Lung (tissue), 17 donors: ENCODE measurements at places on chromosomes 5 and 9. TPM values are rescaled to one million over a fixed set of nuclear protein-coding genes. Genes with fewer than 3 reads are reported as not detected.

DNA sequence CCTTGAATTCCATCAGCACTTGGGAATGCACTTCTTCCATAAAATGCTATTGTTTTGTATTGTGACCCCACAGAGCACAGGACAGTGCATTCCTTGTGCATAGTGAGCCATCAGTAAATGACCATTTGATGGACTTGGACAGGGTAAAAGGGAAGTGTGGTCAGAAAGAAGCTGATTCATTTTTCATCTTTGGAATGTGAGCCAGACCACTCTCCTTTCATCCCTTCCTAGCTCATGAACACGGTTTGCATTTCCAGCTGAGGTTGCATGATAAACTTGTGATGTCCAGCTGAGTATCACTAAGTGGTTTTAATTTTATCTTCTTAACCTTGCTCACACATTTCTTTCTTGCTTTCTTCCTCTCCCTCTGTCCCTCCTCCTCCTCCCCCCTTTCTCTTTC lies 101.3 kb downstream of the NUDT12 start:
- H3K27me3 ChIP-seq = no peaks in the 10 kb centered on the region
- H3K4me1 ChIP-seq = no peaks in the 10 kb centered on the region
- H3K27ac ChIP-seq = no peak overlapping the region
- no peak for DNase-seq

DNA sequence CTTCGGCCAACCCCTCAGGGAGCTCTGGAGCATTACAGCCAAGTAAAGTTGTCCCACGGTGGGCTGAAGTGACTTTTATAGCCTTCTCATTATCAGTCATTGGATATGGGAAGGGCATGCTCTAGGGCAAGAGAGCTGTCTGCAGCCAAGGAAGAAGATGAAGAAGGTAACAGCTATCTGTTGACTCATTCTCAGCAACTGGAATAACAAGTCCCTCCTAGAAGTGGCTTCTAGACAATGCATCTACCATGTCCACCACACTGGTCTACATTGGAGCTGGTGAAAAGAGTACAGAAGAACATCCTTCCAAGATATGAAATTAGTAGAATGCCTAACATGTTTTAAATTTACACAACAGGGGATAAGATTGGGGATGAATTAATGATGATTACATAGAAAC lies 524.2 kb downstream of the ACTL7B start:
- H3K27me3 ChIP-seq = no peaks in the 10 kb centered on the region
- no peak overlapping the region for H3K27ac ChIP-seq
- no peak overlapping the region for H3K4me3 ChIP-seq
- no peaks in the 10 kb centered on the region for H3K36me3 ChIP-seq

DNA sequence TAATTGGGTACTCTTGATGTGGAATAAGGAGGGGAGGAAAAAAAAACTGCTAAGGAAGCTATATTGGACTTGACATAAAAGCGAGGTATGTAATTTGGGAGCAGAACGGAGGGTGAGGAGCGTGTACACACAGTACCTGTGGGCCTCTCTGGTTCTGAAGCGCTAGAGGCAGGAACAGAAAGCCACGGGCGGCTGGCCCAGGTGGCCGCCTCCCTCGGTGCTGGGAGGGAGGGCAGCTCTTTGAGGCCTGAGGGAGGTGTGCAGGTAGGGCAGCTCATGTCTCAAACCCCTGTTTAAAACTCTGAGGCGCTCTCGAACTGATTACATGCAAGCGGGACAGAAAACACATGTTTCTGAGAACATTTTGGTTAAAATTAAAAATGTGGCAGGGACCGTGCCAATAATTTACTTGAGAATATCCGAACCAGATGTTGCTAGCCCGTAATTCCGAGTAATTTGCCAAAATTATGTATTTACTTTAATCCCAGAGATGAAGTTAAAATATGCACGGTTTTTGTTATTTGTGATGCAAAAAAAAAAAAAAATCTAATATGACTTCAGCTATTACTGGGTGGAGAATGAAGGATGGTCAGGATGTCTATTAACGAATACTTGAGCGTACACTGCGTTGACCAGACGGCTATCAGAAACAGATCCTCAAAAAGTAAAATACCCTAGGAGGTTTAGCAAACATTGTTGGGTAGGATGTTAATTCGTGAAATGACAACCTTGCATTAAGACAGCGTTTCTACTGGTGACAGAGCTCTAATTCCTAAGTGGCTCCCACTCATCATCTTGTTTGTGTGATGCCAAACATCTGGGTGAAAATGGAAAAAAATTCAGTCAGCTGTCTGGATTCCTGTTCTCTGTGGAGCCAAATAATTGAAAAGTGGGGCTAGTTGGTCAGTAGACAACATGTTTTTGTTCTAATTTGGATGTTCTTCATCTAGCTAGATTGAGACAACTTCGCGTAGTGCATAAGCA lies 24.4 kb upstream of the STC2 start:
- H3K4me1 ChIP-seq = no peaks in the 10 kb centered on the region
- DNase-seq = no peak
- H3K4me3 ChIP-seq = no peak overlapping the region
- no peaks in the 10 kb centered on the region for H3K27me3 ChIP-seq

CCDC112 gene
- 7.0 TPM for total RNA-seq

DNA sequence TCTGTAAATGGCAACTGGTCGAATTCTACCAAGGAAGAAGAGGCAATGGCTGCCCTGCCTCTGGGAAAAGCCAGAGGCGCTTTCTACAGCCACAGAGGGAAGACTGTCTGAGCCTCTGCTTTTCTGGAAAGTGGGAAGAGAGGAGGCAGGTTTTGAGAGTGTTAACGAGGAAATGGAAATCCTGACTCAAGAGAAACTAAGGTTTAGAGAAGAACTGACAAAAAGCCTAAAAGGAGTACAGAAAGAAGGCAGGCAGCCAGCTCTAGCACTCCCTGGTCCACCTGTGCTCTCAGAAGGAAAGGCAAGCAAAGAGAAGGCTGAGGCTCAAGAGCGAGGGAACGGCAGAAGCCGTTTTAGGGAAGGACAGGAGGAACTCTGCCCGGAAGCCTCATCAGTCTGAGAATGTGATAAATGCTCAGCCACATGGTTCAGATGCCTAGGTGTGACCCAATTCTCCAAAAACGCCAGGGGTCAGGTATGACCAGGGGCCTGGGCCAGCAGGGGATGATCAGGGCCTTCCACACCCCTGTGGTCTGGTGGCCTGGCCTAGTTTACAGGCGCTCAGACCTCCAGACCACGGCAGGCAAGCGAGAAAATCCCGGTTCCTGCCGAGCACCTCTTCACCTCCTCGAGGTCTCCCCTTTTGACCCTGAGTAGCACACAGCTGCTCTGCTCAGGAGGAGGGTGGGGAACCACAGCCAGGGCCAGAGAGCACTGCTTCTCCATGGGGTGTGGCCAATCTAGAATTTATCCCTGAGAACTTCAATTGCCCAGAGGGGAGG lies 79.9 kb upstream of the FBXW11 start:
- no peaks in the 10 kb centered on the region for H3K36me3 ChIP-seq
- no peak for DNase-seq
- H3K27ac ChIP-seq = no peak overlapping the region

SPRY4 gene
- total RNA-seq = 33.9 TPM

DNA sequence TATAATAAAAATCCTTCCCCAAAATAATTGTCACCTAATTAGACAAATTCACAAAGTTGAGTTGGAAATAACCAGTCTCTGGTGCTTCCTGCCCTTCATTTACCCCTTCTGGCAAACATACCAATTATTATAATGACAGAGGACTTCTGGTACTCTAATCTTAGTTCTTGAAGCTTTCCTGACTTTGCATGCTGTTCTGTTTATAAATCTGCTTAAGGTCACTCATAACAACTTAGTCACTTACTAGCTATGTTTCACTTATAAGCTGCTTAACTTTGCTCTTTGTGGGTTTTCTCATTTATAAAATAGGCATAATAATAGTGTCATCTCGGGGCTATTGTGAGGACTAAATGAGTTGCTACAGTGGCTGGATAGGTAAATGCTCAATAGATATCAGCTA lies 446.5 kb downstream of the EFNA5 start:
- no peaks in the 10 kb centered on the region for H3K4me1 ChIP-seq
- no peaks in the 10 kb centered on the region for H3K27me3 ChIP-seq
- DNase-seq = no peak
- H3K4me3 ChIP-seq = no peak overlapping the region
- no peak overlapping the region for H3K27ac ChIP-seq
- no peaks in the 10 kb centered on the region for H3K36me3 ChIP-seq

DNA sequence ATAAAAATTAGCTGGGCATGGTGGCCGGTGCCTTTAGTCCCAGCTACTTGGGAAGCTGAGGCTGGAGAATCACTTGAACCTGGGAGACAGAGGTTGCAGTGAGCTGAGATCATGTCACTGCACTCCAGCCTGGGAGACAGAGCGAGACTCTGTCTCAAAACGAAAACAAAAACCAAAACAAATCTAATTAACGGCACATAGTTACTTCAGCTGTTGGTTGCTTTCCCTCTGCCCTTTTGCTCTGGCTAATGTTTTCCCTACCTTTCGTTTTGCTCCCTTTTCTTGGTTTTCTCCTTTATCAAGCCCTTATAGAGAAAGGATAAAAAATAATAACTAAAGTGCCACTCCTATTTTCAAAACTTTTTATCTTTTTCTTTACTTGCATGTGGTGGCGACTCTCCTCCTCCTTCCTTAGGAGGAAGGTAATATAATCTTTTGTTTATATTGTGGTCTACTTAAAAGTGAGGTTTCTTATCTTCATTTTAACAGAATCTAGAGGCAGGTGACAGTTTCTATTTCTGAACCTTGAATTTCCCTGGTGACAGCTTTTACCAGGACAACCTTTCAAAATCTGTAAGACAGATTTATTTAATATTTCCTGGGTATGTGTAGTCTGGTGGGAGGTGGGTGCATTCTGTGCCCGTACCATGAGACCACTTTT lies 125.4 kb downstream of the ARHGEF28 start:
- H3K4me1 ChIP-seq = no peaks in the 10 kb centered on the region
- no peaks in the 10 kb centered on the region for H3K27me3 ChIP-seq
- no peaks in the 10 kb centered on the region for H3K36me3 ChIP-seq
- H3K27ac ChIP-seq = no peak overlapping the region
- DNase-seq = no peak

TRIM52 gene
- total RNA-seq = 16.1 TPM

SLC46A2 gene
- 0.20 TPM for total RNA-seq

PCDHB8 gene
- 3.5 TPM for total RNA-seq

DNA sequence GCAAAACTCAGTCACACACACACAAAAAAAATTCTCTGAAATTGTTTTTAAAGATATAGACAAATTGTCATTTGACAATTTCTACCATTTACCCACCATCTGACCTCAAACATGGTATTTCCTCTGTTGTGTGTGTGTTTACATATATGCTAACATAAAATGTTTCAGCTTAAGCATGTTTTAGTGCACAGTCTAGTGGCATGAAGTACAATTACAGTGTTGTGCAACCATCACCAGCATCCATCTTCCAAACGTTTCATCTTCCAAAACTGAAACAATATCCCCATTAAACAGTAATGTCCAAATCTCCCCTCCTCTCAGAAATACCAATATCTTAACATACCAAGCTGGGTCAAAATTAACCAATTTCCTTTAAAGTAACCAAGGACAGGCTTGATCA lies 65.2 kb downstream of the MYO10 start:
- H3K27ac ChIP-seq = no peak overlapping the region
- DNase-seq = no peak
- H3K4me1 ChIP-seq = peaks cover 8% of the 10 kb centered on the region
- H3K4me3 ChIP-seq = no peak overlapping the region

GRCh38 chr5:134837530-134838181 lies 8.1 kb upstream of the C5orf24 start:
- no peak for DNase-seq
- H3K27me3 ChIP-seq = no peaks in the 10 kb centered on the region
- no peaks in the 10 kb centered on the region for H3K4me1 ChIP-seq
- H3K27ac ChIP-seq = no peak overlapping the region
- peaks cover 5% of the 10 kb centered on the region for H3K36me3 ChIP-seq

DNA sequence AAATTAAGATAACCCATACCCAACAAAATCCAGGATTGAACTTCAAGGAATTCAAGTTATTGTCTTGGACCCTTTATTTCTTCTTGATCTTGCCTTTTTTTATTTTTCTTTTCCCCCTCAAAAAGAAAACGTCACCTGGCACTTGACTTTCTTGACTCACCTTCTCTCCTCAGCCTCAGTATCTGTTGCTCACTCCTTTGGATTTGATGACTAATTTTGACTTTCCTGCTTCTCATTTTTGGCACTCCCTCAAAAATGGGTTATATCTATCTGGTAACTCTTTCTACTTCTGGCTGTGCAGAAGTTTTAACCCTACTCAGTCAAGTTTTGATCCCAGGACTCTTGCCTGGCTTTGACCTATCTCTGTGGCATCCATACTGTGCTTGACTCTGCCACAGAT lies 66.6 kb upstream of the SPATA31D4 start:
- no peaks in the 10 kb centered on the region for H3K36me3 ChIP-seq
- H3K4me3 ChIP-seq = no peak overlapping the region
- DNase-seq = no peak
- H3K4me1 ChIP-seq = no peaks in the 10 kb centered on the region
- no peak overlapping the region for H3K27ac ChIP-seq

DNA sequence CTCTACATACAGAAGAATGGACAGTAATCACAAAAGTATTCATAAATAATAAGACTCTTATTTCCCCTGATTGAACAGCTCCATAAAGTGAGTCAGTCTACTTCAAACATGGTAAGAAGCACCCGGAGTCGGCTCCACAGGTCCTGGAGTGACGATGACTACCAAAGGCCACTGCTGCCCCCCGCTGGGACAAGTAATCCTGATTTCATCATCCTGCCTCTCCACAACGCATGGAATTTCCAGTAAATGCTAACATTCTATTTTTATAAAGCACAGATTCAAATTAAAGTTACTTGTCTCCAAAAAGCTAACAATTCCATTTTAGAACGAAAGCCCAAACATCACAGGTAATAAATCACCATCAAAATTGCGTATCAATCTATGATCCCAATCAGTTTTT lies 16.2 kb downstream of the ATPSCKMT start:
- H3K4me1 ChIP-seq = no peaks in the 10 kb centered on the region
- no peak overlapping the region for H3K4me3 ChIP-seq
- H3K27ac ChIP-seq = no peak overlapping the region
- H3K36me3 ChIP-seq = peaks cover 9% of the 10 kb centered on the region
- no peaks in the 10 kb centered on the region for H3K27me3 ChIP-seq

FAM169A gene
- total RNA-seq = 2.3 TPM
